ENCODE measurements at places on chromosomes 1 and 21.

GRCh38 chr1:66993076-66993475 is 60.9 kb downstream of the SLC35D1 start:
- DNase-seq = no peak
- no peaks in the 10 kb centered on the region for H3K4me1 ChIP-seq
- no peaks in the 10 kb centered on the region for H3K36me3 ChIP-seq
- no peaks in the 10 kb centered on the region for H3K27me3 ChIP-seq

DNA sequence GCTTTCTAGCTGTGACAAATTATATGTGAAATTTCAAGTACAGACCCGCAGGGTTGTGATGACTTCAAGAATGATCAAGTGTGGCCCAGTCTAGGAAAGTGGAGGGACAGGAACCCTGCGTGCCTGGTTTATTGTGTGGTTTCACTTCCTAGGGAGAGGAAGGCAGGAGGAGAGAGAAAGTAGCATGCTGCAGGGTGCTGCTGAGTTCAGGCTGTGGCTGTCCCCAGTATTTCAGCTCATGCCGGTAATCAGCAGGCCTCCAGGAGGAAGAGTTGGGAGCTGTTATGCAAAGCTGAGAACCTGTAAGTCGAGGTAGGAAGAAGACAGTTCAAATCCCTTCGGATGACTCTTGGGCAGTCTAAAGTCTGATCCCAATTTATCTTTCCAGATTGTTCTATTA is 140.4 kb downstream of the ROR1 start:
- H3K4me3 ChIP-seq = no peak overlapping the region
- no peaks in the 10 kb centered on the region for H3K4me1 ChIP-seq
- H3K27ac ChIP-seq = no peak overlapping the region
- H3K27me3 ChIP-seq = peaks cover 6% of the 10 kb centered on the region
- H3K36me3 ChIP-seq = no peaks in the 10 kb centered on the region

DNA sequence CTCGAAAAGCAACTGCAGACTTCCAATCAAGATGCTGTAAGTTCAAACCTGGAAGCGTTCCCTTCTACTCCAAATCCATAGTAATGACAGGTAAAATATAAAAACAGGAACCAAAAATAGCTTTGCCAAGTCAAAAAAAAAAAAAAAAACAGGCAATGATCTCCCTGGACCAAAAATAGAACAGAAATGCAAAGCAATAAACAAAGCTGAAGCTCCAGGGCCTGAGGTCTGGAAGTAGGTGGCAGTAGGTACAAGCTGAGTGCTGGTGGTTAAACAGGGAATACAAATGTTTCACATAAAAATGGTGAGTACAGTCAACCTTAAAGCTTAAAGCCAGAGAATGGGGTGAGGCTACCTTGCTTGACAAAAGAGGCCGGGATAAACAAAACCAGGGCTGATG is 610.8 kb downstream of the SMYD3 start:
- no peak for DNase-seq
- no peak overlapping the region for H3K4me3 ChIP-seq
- H3K4me1 ChIP-seq = no peaks in the 10 kb centered on the region
- no peaks in the 10 kb centered on the region for H3K27me3 ChIP-seq

DNA sequence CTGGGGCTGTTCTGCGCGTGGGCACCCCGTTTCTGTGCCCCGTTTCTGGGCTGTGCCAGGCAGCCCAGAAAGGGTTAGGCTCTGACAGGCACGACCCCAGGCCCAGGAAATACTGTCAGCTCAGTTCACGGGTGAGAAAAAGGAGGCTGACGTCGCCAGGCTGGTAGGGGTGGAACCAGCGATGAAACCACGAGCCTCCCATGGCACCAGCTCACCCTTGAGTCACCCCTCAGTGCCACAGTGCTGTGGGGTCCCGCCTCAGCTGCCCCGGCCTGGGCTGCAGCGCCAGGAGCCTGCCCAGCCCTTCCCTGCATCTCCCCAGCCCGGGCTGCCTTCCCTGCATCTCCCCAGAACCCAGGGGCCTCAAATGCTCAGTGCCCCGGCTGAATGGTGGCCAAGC is 11.5 kb downstream of the MEGF6 start:
- H3K36me3 ChIP-seq = no peaks in the 10 kb centered on the region
- no peak overlapping the region for H3K27ac ChIP-seq
- no peaks in the 10 kb centered on the region for H3K27me3 ChIP-seq
- H3K4me3 ChIP-seq = no peak overlapping the region
- no peak for DNase-seq

- no peak for DNase-seq
- no peaks in the 10 kb centered on the region for H3K36me3 ChIP-seq
- H3K4me1 ChIP-seq = peaks cover 5% of the 10 kb centered on the region
- H3K27me3 ChIP-seq = no peaks in the 10 kb centered on the region
- no peak within 1 kb of the TSS for H3K4me3 ChIP-seq
Measured at GRCh38 chr1:201377611-201378092, at the start of gene TNNT2. Gene TNNT2, minus strand, starts transcription at chr1:201377680. Its CDS starts 4,426 bp downstream, at chr1:201373254.

GRCh38 chr1:231157311-231157710 is 4.5 kb upstream of the TRIM67 start:
- no peaks in the 10 kb centered on the region for H3K36me3 ChIP-seq
- H3K27ac ChIP-seq = no peak overlapping the region
- DNase-seq = no peak
- H3K27me3 ChIP-seq = no peaks in the 10 kb centered on the region
- H3K4me3 ChIP-seq = no peak overlapping the region

DNA sequence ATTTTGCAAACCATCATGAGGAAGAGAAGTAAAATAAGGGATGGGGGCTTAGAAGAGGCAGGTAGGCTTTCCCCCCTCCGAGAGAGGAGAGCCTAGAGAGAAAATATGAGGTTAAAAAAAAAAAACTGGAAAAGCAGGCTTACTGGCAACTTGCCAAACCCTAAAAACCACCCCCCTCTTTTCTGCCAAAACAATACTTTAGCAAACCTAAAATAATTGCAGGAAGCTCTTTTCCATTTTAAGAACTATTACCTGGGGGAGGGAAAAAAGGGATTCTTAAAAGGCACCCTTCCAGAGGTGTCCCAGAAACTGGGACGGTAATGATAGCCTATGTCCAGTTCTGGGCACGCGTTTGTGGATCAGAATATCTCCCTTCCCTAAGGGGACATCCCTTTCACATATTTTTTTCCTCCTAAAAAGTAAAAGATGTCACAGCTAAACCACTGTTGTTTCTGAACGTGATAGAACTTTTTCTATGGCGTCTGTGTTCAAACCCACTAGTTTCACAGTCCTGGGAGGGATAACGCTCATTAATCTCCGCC is 1.1 kb upstream of the NFIA start:
- peaks cover 38% of the 10 kb centered on the region for H3K4me1 ChIP-seq
- no peaks in the 10 kb centered on the region for H3K27me3 ChIP-seq
- peak overlapping the region; percentile 43 for H3K27ac ChIP-seq
- H3K4me3 ChIP-seq = peak overlapping the region; percentile 61

GRCh38 chr1:38152351-38153065 is 105.9 kb upstream of the POU3F1 start:
- H3K27me3 ChIP-seq = peaks cover 29% of the 10 kb centered on the region
- no peak overlapping the region for H3K27ac ChIP-seq
- H3K4me3 ChIP-seq = no peak overlapping the region
- H3K4me1 ChIP-seq = no peaks in the 10 kb centered on the region

DNA sequence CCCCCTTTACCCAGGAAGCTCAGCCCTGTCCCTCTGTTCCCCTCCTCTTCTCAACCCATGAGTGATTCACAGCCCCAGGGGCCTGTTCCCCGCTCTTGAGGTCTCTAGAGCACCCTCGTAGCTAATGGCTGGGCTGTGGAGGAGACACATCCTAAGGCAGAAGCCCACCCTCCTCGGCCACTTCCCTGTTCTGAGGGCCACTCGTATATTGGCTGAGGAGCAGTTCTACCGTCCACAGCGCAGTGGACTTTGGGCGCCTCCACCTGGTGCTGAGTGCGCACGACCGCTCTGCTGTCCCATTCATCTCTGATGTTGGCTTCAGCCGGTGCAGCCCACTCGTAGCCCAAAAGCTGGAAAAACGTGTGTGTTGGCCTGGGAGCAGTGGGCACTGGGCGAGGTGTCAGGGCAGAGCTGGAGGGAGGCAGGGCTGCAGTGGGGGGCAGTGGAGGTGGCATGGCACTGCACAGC is 24.5 kb upstream of the PKP1 start:
- H3K36me3 ChIP-seq = no peaks in the 10 kb centered on the region
- DNase-seq = no peak
- no peak overlapping the region for H3K4me3 ChIP-seq

GRCh38 chr1:117577191-117577885 is 28.5 kb upstream of the TENT5C start:
- DNase-seq = no peak
- no peaks in the 10 kb centered on the region for H3K27me3 ChIP-seq
- no peak overlapping the region for H3K4me3 ChIP-seq
- no peaks in the 10 kb centered on the region for H3K4me1 ChIP-seq

DNA sequence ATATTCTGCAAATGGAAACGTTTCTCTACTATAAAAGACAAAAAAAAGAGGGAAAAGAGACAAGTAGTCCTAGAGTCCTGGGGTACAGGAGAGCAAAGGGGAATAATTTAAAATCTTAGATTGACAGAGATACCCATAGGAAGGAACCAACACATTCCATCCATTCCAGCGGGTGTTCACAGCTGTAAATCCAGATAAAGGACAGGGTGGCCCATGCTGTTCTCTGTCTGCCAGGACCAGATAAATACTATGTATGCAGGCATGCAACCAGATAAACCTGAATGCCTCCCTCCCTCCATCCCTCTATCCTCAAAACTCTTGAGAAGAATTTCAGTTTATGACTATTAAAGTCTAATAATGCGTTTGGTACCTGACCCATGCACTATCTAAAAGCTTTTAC is 131.8 kb downstream of the PTPN14 start:
- no peak overlapping the region for H3K4me3 ChIP-seq
- no peak overlapping the region for H3K27ac ChIP-seq
- H3K4me1 ChIP-seq = peaks cover 12% of the 10 kb centered on the region
- H3K27me3 ChIP-seq = no peaks in the 10 kb centered on the region

GRCh38 chr1:58850636-58851035 is 66.8 kb upstream of the JUN start:
- no peak overlapping the region for H3K4me3 ChIP-seq
- no peak overlapping the region for H3K27ac ChIP-seq
- H3K27me3 ChIP-seq = no peaks in the 10 kb centered on the region
- H3K4me1 ChIP-seq = peaks cover 40% of the 10 kb centered on the region
- no peaks in the 10 kb centered on the region for H3K36me3 ChIP-seq

DNA sequence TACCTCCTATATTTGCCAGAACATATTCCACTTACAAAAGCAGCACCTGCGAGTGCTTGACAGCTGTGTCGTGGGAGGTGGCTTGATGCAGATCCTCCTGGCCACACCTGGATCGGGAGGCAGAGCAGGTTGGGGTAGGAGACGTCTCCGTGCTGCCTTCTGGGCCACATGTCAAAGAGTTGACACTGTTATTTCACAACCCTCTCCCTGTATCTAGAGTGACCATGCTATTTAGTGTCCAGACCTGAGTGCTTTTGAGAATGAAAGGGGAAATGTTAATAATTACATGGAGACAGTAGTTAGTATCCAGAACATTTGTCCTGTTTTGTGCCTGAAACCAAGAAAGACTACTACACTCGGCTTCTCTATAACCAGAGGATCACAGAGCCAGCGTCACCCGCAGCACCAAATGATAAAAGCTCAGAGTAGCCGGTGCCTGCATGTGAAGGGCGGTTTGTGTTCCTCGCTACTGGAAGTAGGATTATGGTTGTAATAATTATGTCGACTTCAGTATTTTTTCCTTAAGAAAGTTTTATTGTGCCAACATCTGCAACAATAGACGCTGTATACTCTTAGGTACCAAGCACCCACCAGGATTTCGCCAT is 77.1 kb downstream of the GALNT2 start:
- H3K27me3 ChIP-seq = no peaks in the 10 kb centered on the region
- no peak for DNase-seq
- H3K27ac ChIP-seq = no peak overlapping the region
- H3K36me3 ChIP-seq = no peaks in the 10 kb centered on the region

DNA sequence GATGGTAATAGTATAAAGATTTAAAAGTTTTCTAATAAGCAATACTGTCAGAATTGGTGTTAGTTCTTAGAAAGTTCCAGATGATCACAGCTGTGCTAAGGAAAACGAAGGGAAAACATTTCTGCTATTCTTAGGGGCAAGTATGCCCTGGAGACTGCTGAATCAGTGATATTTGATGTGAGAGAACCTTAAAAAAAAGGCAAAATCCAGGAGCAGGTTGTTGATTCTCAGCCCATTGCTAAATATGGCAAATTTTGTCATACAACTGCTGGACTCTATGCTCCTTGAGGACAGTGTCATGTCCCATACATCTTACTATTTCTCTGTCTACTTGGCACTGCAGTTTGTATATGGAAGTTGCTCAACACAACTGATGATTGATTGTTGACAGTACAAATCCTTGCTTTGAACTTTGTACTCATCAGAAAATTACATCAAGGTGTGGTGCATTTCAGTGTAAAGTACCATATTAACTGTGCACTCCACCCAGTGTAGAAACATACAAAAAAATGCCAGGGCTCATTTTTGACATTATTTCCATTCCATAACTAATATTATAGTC is 10.9 kb downstream of the CRCT1 start:
- no peaks in the 10 kb centered on the region for H3K4me1 ChIP-seq
- no peak overlapping the region for H3K4me3 ChIP-seq
- H3K36me3 ChIP-seq = no peaks in the 10 kb centered on the region
- H3K27me3 ChIP-seq = peaks cover 10% of the 10 kb centered on the region
- no peak for DNase-seq
- no peak overlapping the region for H3K27ac ChIP-seq

DNA sequence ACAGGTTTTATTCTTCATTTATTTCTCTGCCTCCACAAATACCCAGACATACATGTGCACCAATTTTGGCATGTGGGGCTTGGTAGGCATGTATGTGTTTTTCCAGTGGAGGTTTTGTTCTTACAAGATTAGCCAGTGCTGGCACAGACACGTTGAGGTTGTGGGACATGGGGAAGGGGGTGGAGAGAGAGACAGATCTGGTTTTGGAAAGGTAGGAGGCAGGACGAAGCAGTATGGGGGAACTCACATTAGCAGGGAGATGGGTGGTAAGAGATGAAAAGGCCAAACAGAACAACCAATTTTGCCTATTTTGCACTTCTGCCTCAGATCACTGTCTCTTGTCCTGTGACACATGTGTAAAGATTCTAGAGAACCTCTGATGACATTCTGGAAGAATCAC is 166.1 kb upstream of the HMGB4 start:
- H3K4me3 ChIP-seq = no peak overlapping the region
- H3K27ac ChIP-seq = no peak overlapping the region
- no peaks in the 10 kb centered on the region for H3K36me3 ChIP-seq
- no peak for DNase-seq
- H3K4me1 ChIP-seq = no peaks in the 10 kb centered on the region

GRCh38 chr1:172630056-172630818 is 28.7 kb upstream of the FASLG start:
- no peak for DNase-seq
- H3K36me3 ChIP-seq = no peaks in the 10 kb centered on the region
- no peak overlapping the region for H3K27ac ChIP-seq
- no peak overlapping the region for H3K4me3 ChIP-seq
